ENCODE measurements at places on chromosomes 5 and 9.
A peak's percentile ranks its signal among the peaks of the same experiment; 100 is the strongest.

GRCh38 chr9:27212191-27212590 is 84.8 kb downstream of the EQTN start:
- DNase-seq, result no peak

GRCh38 chr9:32882705-32883104 is 99.4 kb downstream of the TMEM215 start:
- no peak for DNase-seq

DNA sequence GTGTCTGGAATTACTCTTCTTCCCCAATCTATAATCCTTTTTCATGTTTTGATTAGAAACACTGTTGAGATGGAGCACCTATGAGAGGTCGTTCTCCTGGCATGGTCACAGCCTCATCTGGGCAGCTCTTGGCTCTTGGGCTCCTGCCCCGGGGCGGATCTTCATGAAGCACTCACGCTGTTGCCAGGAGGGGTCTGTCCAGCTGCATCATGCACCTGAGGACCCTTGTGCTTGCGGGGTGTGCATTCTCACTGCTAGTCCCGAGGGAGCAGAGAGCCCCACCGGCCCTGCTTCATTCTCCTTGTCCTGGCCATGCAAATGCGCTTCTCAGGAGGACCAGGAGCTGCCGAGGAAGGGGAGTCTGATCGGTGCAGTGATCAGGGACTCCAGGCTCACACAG is 117.6 kb upstream of the S1PR3 start:
- DNase-seq, result no peak

DNA sequence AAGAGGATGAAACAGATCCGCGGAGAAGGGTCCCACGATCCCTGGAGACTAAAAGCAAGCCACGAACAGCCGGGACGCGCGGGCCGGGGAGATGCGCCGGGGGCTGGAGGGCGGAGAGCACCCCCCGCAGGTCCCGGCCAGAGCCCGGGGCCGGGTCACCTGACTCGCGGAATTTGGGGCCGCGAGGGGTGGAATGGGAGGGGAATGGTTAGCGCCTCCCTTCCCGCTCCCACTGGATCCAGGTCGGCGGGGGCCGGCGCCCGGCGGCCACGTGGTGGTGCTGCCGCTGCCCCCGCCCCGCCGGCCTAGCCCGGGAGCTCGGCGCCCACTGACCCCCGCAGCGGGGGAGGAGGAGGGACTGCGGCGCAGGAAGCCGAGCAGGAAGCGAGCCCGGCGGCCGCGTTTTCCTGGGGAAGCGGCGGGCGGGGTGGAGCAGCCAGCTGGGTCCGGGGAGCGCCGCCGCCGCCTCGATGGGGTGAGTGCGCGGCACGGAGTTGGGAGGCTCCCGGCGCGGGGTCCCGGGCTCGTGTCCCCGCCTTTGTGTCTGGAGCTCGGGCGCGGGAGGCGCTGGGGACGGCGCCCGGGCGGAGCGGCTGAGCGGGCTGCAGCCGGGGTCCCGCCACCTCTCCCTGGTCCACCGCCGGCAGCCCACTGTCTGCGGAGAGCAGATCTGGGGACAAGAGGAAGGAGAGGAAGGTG is at the start of gene RAI14:
Gene RAI14 (plus strand): TSS at position 328 of the 699 bp plus-strand sequence. CDS start 30,592 bp downstream, outside the sequence.
- DNase-seq, result peak; percentile 3

- DNase-seq, result no peak
These were observed 581 bp upstream of the C9orf40 start for GRCh38 chr9:74953235-74953751.

GRCh38 chr5:116880150-116880549 is 305.5 kb upstream of the SEMA6A start:
- DNase-seq, result no peak

- no peak for DNase-seq
These were observed 127.1 kb upstream of the SAP30L start for GRCh38 chr5:154318691-154319090.

GRCh38 chr9:34454571-34455065 is 3.8 kb downstream of the FAM219A start:
- DNase-seq, result no peak

- no peak for DNase-seq
These were observed 5.9 kb downstream of the CDKN2A start for GRCh38 chr9:21988056-21988990.

GRCh38 chr5:66870708-66871107 is 274.5 kb downstream of the MAST4 start:
- DNase-seq, result no peak

DNA sequence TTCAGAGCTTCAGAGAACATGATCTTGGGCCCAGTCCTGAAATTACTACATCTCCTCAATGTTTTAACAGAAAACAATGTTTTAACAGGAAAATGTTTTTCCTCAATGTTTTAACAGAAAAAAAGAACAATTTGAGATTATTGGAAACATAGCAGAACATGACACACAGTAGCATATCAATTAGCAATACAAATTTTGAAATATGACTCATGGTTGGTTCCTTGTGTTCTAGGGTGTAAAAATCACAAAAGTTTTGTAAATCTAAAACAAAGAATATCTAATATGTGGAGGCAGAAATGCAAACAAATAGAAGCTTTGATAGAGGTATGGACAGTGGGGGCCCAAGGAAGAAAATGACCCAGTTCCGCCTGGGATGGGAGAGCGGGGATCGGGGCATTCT is 22.8 kb upstream of the ARSB start:
- no peak for DNase-seq

DNA sequence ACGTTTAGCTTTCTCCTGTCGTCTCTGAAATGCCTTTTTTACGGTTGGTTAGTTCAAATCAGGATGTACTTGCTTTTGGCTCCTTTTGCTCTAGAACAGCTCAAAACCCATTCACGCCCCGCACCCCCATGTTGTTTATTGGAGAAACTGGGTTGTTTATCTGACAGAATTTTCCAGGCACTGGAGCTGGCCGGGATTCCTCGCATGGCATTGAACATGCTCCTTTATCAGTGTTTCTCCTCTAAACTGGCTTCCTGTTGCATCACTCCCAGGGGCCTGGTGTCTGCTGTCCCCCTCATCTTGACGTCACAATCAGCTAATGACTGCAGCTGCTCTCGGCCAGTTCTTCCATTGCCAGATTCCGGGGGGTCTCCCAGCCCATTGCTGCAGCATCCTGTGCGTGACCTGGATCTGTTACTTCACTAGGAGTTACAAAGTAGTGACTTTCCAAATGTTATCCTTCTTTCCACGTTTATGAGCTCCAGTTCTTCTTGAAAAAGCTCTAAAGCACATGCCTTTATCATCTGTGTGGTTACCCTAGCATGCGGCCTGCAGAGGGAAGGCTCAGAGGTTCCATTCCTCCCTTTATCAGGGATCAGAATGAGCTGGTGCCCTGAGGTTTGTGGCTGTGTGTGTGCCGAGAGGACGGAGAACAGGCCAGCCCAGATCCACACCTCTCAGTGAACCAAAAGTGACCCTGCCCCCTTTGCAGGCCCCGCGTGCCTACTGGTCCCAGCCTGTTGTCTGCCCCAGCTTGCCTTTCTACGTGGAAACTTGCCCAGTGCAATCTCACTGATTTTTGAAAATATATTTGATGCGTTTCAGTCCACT is 27.5 kb downstream of the FAM163B start:
- DNase-seq, result no peak

GRCh38 chr5:100853582-100853981 is 49.5 kb downstream of the ST8SIA4 start:
- no peak for DNase-seq

DNA sequence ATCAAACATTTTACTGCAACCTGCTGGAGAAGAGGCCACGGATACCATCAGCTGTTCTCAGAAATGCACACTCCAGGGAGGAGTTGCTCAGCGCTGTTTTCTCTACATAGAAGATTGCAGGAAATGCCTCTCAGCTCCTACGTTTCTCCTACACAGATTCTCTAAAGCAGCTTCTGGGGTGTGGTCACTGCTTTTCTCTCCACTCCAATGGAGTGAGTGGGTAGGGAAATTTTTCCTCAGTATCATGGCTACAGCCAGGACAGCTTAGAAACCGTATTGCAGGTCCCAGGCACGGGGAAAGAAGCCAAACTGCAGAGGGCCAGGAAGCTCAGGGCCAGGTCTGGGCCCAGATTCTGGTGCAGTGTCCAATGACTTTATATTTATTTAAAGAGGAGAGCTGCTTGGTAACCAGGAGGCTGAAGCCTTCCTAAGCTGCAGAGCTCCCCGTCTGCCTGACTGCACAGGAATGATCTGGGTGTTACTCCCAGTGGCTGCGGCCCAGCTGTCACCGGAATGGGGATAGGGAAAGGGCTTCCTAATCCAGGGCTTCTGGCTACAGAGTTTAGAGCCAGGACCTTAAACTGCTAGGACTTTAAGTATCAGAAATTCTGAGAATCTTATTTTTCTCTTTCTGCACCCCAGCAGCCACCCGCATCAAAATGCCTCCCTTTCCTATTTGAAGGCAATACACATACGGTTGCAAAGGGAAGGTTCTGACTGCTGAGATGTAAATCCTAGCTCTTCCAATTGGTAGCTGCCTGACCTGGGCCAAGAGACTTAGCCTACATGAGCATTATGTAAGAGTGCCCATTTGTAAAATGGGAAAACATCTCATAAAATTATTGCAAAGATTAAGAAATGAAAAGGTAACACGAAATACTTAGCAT is 1.4 kb upstream of the SPTAN1 start:
- no peak for DNase-seq

GRCh38 chr5:32098890-32099310 is 75.2 kb downstream of the GOLPH3 start:
- DNase-seq, result no peak

DNA sequence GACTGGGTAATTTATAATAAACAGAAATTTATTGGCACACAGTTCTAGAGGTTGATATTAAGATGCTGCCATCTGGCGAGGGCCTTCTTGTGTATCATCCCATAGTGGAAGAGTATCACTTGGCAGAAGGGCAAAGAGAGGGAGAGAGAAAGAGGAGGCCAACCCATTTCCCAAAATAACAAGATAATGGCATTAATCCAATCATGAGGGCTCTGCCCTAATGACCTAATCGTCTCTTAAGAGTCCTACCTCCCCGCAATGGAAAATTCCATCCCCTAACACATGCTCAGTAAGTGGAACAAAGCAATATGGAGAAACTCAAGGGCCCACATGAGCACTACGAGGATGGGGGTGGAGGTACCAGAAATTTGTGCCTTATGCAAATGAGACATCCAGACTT is 17.6 kb upstream of the VDAC1 start:
- DNase-seq, result no peak

DNA sequence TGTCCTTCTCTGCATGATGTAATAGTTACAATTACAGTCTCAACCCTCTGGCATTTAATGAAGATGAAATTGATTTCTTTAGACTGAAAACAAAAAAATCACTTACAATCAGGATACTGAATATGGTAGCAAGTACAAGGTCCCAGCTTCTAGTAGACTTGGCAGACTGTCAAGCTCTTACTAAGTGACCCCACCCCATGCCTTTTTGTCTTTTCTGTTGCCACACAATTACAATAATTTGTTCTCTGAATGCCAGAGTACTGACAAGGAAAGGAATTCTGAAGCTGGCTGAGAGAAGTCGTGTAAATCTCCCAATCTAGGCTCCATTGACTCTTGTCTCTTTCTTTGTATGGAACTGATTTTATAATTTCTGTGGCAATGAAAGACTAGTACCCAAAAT is 154.2 kb downstream of the TMC1 start:
- DNase-seq, result no peak

DNA sequence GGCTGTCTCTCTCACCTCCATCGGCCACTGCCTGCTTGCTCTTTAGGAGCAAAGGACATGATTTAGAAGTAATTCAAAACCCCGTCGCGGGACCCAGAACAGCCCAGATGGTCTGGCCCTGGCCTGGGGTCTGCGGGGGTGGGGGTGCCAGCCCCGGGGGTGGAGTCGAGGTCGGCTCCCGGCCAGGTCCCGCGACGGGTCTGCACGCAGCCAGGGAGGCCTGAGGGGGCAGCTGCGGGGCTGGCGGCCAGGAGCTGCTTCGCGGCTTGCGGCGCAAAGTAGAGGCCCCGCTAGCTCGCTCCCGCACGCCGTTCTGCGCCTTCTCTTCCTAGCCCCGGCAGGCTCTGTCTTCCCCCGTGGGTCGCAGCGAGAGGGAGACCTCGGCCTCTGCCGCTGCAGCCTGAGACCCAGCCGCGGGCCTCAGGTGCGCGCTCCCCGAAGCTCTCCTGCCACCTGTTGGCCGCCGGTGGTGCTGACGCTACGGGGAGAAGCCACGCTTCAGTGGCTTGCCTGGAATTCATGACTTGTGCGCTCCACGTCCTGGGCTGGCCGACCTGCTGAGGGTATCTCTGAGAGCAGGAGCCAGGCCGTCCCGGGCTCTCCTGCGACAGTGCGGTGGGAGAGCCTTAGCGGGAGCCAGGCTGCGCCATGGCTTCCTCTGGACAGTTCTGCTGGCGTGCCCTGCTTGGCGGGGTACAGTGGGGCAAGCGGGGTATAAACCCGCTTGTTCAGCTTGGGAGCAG is 157.2 kb upstream of the PITX1 start:
- peak; percentile 52 for DNase-seq

GRCh38 chr5:180140079-180140554 is 68.6 kb upstream of the RNF130 start:
- no peak for DNase-seq

DNA sequence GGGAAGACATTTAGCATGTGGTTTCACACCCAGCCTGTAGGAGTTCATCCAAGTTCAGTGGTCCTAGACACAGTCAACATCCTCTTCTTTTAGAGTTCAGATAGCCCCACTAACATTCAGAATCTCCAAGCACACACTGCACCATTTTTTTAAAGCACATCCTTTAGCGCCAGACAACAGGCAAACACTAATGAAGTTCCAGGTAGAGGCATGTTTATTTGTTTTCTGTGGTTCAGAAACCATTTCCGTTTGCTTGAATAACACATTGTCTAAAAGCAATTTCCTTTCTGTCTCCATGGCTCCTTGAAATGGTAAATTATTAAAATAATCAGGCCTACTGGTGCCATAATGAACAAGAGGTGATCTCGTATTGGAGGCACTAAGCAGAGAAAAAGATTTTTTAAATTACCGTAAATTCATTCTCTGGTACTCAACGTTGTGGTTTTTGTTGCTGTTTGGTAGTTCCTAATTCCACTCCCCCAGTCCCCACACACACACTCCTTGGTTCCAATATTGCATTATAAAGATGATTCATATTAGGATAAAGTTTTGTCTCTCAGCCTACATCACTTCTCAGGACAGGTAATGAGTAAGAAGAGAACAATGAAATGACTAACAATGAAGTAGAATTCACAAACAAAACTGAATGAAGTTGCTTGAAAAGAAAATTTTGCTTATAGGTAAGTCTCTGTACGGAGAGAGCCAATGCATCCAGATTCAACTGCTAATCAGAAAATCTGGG is 153.1 kb downstream of the PCSK1 start:
- DNase-seq, result no peak

GRCh38 chr9:114034661-114035062 is 43.4 kb downstream of the AMBP start:
- DNase-seq, result no peak

Data from activated CD4-positive, alpha-beta T cell treated with anti-CD3 and anti-CD28 coated beads for 4 hours (primary cell).